ENCODE measurements at places on chromosomes 3 and 15. TPM values are rescaled to one million over a fixed set of nuclear protein-coding genes. Genes with fewer than 3 reads are reported as not detected.

The ROPN1 gene
- not detected for total RNA-seq

The SMCO1 gene
- total RNA-seq: not detected

The GRM2 gene
- total RNA-seq: under 0.01 TPM

The CISH gene
- total RNA-seq: 0.40 TPM

The TIPIN gene
- 18.8 TPM for total RNA-seq

The ZKSCAN7 gene
- 0.66 TPM for total RNA-seq

The CELSR3 gene
- total RNA-seq: 0.29 TPM

The THAP10 gene
- 3.9 TPM for total RNA-seq

The TRMT10C gene
- 48.5 TPM for total RNA-seq

The CCR2 gene
- not detected for total RNA-seq

The CLRN1 gene
- total RNA-seq: not detected

The RAB43 gene
- total RNA-seq: 15.6 TPM

The RAB6B gene
- 0.72 TPM for total RNA-seq

The CMTM8 gene
- total RNA-seq: 2.3 TPM

The GPR149 gene
- not detected for total RNA-seq

The TNFSF10 gene
- total RNA-seq: 25.8 TPM

The LRRC49 gene
- total RNA-seq: 10.0 TPM

The TTC23 gene
- total RNA-seq: 23.8 TPM

The GRAMD2A gene
- total RNA-seq: 0.72 TPM

The SUCNR1 gene
- not detected for total RNA-seq

The SEMA7A gene
- 0.53 TPM for total RNA-seq

The CYFIP1 gene
- 111 TPM for total RNA-seq

The DLEC1 gene
- total RNA-seq: 0.14 TPM

The PRR23A gene
- not detected for total RNA-seq

The CPLX3 gene
- total RNA-seq: not detected

The PHLDB2 gene
- 93.7 TPM for total RNA-seq

The C3orf85 gene
- total RNA-seq: not detected

The LIPH gene
- 0.07 TPM for total RNA-seq

The VEPH1 gene
- total RNA-seq: 325 TPM

The CLDN16 gene
- total RNA-seq: not detected

The ZBTB11 gene
- total RNA-seq: 32.7 TPM

The MYO5C gene
- total RNA-seq: 11.7 TPM

The RLBP1 gene
- total RNA-seq: not detected

The MRPL47 gene
- total RNA-seq: 50.6 TPM

The PAQR5 gene
- total RNA-seq: not detected

The CADPS gene
- not detected for total RNA-seq

The PLCD1 gene
- 22.3 TPM for total RNA-seq

The TTLL13 gene
- total RNA-seq: not detected

The TTLL3 gene
- total RNA-seq: 19.5 TPM

The KY gene
- not detected for total RNA-seq

The GOLGA8S gene
- total RNA-seq: 0.07 TPM

The CCDC33 gene
- total RNA-seq: not detected

The TRPM1 gene
- total RNA-seq: 0.27 TPM

The MYO5A gene
- total RNA-seq: 257 TPM

The FANCD2OS gene
- not detected for total RNA-seq

The TM4SF1 gene
- total RNA-seq: 906 TPM

The IL17RC gene
- 14.5 TPM for total RNA-seq

The TRH gene
- not detected for total RNA-seq

The GPR62 gene
- total RNA-seq: not detected

The ELL3 gene
- total RNA-seq: 2.0 TPM

Data from thoracic aorta endothelial cell (primary cell).